ACHN (cell line): ENCODE measurements at places on chromosomes 13 and 19.
A peak's percentile ranks its signal among the peaks of the same experiment; 100 is the strongest.

GRCh38 chr13:30172593-30173302 lies 134.6 kb downstream of the KATNAL1 start:
- DNase-seq = peak; percentile 40

DNA sequence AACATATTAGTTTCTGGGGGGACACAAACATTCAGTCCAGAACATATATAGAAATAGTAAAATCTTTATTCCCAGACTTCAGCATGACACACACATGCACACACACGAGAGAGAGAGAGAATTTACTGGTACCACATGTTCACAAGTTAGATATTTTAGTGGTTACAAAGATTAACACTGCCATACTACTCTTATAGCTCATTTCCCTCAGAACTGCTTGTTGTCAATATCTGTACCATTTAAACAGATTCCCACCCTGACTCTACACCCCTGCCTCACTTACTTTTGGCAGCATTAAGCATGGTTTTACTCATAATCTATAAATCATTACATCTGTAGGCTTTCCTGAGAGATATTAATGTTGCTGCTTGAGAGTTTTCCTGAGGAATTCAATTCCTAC lies 524.7 kb upstream of the HTR2A start:
- no peak for DNase-seq

GRCh38 chr13:83794583-83794982 lies 87.7 kb downstream of the SLITRK1 start:
- no peak for DNase-seq

GRCh38 chr13:93412676-93413075 lies 186.1 kb downstream of the GPC6 start:
- peak; percentile 15 for DNase-seq

GRCh38 chr13:80082396-80083080 lies 258.4 kb downstream of the SPRY2 start:
- DNase-seq = no peak
